ENCODE measurements at places on chromosomes 5 and 9.

GRCh38 chr5:14143546-14143840 is 351 bp downstream of the TRIO start:
- no peak for DNase-seq

- DNase-seq: no peak
These were observed 42.0 kb upstream of the LIFR start for GRCh38 chr5:38598296-38598993.

- no peak for DNase-seq
These were observed 61.6 kb downstream of the SAXO1 start for GRCh38 chr9:18971404-18971803.

DNA sequence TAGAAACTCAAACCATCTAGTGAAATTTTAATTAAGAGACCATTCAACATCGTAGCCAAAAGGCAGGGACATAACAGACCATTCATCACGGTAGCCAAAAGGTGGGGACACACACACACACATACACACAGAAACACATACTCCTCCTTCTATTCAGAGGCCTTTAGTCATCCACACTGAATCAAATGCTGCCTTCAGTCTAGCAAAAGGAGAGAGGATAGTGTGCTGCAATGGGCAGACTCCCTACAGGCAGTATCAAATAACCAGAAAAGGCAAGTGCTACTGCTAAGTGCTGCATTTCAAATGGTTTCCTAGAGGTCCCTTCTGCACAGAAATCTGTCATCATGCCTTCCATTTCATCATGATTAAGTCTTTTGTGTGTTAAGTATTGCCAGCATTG is 303.9 kb downstream of the TRIM32 start:
- no peak for DNase-seq

DNA sequence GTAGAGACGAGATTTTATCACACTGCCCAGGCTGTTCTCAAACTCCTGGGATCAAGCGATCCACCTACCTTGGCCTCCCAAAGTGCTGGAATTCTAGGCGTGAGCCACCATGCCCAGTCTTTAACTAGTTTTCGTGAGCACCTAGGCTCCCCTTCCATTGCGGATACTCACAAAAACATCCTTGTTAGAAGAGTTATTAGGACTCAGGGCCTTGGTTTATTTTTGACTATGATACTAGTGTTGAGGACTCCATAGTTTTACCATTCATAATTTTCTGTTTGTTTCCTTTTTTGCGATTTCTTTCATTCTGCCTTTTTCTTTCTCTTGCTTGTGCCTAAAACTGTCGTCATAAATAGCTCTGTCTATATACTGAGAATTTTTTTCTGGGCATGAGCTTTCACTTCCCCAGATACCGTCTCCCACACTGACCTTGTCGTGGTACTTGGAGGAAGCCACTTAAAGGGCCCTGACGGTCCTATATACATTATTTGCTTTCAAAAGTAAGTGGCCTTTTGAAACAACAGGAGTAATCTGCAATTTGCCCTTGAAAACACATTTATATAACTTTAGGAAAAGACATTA is 5.2 kb downstream of the F2R start:
- DNase-seq: no peak

DNA sequence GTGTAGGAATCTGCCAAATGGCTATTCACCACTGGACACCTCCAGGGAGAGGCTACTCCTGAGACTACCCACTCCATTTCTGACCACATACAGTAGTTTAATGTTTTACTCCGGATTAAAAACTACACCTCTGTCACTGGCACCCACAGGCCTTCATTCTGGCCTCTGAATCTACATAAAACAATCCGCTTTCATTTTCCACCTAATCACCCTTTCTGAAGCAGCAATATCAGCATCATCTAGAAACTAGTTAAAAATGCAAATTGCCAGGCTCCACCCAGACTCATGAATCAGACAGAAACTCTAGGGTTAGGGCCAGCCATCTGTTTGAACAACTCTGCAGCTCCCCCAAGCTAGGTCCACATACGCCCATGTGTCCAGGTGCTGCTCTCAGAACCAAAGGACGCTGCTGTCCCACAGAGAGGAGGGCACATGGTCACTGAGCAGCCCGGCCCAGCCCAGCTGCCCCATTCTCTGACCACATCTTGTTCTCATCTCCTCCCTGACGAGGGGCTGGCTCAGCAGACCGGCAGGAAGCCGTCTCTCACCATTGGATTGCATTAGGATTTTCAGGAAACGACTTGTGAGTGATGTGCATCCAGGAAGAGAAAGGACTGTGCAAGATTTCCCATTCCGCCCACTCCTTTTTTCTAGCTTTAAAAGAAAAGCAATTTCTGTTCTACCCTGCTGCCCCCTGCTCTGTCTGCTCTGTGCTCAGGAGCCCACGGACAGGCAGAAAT is 34.7 kb downstream of the ADAM19 start:
- DNase-seq: no peak

GRCh38 chr5:157269165-157269671 is 3.3 kb downstream of the CYFIP2 start:
- no peak for DNase-seq

- DNase-seq: no peak
These were observed 802 bp downstream of the CCDC107 start for GRCh38 chr9:35658968-35659220.

- DNase-seq: no peak
These were observed 50.7 kb downstream of the ARRDC3 start for GRCh38 chr5:91332267-91333045.

GRCh38 chr5:126938466-126938865 is 91.9 kb downstream of the MARCHF3 start:
- DNase-seq: no peak

GRCh38 chr5:133054697-133055471 is 3.1 kb downstream of the HSPA4 start:
- DNase-seq: no peak

- no peak for DNase-seq
These were observed 128.0 kb upstream of the ABCA1 start for GRCh38 chr9:105055917-105056316.

GRCh38 chr9:81414836-81415235 is 274.5 kb downstream of the TLE1 start:
- DNase-seq: no peak

- no peak for DNase-seq
These were observed 654 bp upstream of the TUT7 start for GRCh38 chr9:86354818-86355309.

GRCh38 chr9:90854637-90855175 is 53.1 kb downstream of the SYK start:
- no peak for DNase-seq

- no peak for DNase-seq
These were observed 92.6 kb downstream of the EDIL3 start for GRCh38 chr5:84292000-84292642.

DNA sequence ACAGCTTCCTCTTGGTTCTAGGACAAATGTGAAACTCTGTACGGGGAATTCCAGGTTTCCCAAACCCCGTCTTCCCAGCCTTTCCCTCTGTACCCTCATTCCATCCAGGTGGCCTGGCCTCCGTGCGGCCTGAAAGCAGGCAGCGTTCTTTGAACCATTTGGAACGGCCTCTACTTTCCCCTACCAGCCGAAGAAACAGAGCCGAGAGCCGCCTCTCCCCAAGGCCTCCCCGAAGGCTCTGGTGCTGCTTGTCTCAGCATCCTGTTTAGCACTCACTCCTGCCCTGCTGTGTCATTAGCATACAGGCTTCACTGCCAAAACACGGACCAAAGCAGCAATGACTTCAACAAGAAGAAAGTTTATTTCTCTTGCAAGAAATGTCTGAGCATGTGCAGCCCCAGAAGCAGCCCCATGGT is 137.7 kb downstream of the HSD17B3 start:
- no peak for DNase-seq

DNA sequence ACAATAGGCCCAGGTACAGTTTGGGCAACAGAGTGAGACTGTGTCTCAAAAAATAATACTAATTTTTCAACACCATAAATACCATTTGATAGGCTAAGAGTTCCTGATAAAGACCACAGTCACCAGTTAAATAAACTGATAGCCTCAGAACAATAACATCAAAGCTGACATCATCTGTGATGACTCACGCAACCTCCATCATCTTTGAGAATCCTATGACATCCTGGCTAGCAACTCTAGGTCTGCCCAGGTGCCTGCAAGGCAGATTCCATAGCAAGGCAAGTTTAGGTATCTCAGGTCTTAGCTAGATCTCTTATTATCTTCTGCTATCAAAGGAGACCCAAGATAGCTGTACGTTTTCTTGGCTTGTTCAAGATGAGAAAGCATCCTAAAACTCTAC is 30.5 kb upstream of the UBAP2 start:
- no peak for DNase-seq

DNA sequence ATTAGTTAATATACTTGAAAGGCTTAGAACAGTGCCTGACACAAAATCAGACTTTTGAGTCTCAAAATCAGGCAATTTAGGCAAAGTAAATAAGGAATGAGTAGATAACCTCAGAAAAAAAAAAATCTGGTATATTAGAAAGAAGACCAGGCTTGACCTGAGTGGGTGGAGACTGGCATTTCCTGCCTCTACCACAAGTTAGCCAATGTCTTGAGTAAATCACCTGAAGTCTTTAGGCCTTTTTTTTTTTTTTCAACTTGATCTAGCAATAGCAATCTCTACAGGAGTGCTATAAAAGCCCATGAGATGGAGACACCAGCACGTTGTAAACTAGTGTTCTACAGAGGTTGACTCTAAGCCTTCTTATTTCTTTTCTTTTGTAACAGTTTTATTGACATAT is 104.2 kb upstream of the RASEF start:
- DNase-seq: no peak
